ENCODE measurements at places on chromosomes 1 and 21.

GRCh38 chr1:24161270-24161669 lies 18.3 kb upstream of the IL22RA1 start:
- DNase-seq = no peak

GRCh38 chr1:43358121-43358745 lies 548 bp upstream of the CDC20 start:
- peak; percentile 54 for DNase-seq

- DNase-seq = no peak
These were observed 161.9 kb upstream of the GALNT2 start for GRCh38 chr1:229905031-229905545.

- no peak for DNase-seq
These were observed 8.3 kb upstream of the DIPK1A start for GRCh38 chr1:92969517-92969916.

DNA sequence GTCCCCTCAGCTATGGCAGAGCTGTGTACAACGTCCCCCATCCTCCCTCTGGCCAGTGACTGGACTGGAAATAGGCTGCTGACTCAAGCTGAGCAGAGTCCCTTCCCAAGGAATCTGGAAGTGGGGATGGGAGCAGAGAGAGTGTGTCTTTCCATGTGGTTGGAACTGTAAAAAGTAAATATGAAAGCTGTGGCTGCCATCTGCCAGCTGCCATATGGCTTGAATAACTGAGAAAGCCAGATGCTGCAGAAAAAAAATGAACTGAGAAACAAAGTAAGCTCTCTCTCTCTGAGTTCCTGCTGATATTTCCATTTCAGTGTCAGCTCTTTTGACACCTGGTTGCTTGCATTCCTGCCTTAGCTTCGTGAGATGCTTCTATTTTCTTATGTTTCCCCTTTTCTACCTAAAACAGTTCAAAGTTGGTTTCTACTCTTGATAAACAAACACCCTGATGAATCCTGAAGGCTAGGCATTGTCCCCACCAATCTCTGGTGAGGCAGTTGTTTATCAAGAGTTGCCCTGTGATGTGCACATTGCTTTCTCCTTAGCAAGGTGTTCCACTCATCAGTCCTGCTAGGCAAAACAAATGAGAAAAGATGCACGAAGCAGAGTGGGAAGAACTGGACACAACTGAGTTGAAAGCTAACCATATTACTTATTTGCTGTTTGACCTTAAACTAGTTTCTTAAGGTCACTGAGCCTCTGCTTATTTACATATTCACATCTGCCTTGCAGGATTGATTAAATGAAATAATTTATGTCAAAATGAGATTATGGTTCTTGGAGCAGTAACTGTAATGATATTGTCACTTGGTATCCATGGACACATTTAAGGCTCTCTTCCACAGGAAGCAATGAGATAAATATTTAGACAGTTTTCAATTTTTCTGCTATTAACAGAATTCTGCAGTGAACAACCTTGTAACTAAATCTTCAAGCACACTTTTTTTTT lies 16.6 kb upstream of the DR1 start:
- DNase-seq = no peak

Measured in iPS-NIHi11 (cell line).